ENCODE measurements at places on chromosomes 5 and 9.

GRCh38 chr9:113475992-113476391 lies 12.5 kb downstream of the RGS3 start:
- no peak for DNase-seq

DNA sequence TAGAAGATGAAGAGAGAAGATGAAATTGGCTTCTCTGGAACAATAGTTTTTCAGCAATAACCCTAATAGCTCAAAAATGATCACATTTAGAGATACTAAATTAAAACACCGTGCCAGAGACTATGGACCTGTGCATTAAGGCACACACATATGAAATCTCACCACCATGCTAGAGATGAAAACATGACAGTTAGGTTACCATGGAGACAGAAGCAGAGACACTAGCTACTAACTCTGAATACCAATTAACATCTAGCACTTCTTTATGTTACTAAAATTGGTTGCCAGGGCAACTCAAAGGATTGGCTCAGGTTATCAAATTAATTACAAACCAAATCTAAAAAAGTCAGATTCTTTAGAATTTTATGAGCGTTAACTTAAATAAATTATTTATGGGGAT lies 337.7 kb downstream of the PLK2 start:
- DNase-seq, result no peak

- no peak for DNase-seq
Measured at GRCh38 chr5:61623401-61624069, 291.5 kb downstream of the ZSWIM6 start.

DNA sequence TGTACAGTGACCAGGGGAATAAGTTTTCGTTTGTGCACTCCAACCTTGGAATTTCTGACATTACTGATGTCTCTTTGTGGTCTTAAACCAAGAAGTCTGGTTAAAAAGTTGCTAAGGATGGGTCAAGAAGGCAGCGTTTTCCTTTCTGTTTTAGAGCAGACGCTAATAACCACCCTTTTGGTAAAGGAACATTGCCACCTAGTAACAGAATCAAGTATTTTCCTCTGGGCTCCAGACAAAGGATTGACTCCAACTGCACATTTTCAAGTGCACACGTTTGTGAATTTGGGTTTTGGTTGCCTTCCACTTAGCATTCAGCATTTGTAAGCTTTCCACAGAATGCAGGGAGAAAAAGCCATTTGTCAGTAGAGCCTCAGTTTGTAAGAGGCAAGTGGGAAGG lies 22.2 kb upstream of the CEP78 start:
- DNase-seq, result no peak

- DNase-seq, result no peak
Measured at GRCh38 chr5:153835891-153836515, 202.7 kb downstream of the FAM114A2 start.

- no peak for DNase-seq
Measured at GRCh38 chr5:89055015-89055694, 172.2 kb upstream of the MEF2C start.

DNA sequence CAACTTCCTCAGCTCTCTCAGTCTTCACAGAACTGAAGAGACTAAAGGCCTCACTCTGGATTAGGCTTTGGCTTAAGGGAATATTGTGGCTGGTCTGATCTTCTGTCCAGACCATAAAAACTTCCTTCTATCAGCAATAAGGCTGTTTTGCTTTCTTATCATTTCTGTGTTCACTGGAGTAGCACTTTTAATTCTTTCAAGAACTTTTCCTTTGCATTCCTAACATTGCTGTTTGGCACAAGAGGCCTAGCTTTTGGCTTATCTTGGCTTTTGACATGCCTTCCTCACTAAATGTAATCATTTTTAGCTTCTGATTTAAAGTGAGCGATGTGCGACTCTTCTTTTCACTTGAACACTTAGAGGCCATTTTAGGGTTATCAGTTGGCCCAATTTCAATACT lies 88.7 kb upstream of the ACOT12 start:
- DNase-seq, result no peak

GRCh38 chr5:134594797-134595457 lies 37.7 kb downstream of the SAR1B start:
- no peak for DNase-seq

DNA sequence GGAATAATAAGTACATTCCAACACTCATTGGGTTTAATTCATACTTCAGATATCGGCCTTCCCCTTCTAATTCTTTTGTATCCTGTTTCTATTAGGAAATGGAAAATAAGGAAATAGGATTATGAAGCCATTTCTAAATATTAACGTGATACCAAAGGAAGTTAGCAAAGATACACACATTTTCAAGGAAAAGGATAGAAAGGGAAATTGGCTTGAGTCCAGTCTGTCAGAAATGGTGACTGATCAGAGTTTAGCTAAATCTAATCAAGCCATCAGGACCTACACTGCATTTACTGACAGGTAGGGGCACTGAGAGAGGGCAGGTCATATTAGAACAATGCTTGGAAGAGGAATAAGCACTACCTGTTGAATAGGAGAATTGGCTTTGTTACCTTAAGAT lies 3.1 kb downstream of the TRPM3 start:
- no peak for DNase-seq

DNA sequence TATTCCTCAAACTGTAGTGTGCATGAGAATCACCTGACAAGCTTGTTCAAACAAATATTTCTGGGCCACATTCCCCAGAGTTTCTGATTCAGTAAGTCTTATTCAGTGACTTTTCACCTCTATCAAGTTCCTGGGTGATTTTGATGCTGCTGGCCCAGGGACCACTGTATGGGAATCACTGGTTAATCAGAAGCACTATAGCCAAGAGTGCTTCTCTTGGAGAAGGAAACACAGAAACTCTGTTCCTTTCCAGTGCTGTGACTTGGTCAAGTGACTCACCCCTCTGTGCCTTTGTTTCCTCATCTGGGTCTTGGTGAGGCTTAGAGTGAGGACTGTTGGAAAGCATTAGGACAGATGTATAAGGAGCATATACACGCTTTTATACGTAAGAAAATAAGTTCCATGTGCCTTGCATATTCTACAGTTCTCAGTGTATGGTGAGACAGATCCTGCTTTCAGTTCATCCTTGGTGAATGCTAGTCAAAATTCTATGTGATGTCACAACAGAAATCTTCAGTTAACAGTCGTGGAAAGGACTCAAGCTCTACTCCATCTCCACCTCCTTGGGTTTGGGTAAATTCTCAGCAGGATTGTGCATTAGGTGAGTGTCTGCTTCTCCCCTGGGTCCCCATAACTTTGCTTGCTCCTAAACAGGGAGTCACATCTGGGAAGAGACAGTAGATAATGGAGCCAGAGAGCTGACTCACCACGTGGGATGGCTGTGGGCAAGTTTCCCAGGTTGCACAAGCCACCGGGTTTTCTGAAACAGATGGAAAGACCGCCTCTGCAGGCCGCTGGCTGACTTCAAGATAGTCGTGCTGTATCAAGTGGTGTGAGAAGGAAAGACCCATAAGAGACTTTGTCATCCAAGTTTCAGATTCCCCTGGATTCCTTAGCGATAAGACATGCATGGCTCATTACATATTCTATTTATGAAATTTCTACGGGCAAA lies 117.0 kb downstream of the NXNL2 start:
- DNase-seq, result no peak

- DNase-seq, result no peak
Measured at GRCh38 chr5:155587458-155587857, 573.9 kb downstream of the KIF4B start.

DNA sequence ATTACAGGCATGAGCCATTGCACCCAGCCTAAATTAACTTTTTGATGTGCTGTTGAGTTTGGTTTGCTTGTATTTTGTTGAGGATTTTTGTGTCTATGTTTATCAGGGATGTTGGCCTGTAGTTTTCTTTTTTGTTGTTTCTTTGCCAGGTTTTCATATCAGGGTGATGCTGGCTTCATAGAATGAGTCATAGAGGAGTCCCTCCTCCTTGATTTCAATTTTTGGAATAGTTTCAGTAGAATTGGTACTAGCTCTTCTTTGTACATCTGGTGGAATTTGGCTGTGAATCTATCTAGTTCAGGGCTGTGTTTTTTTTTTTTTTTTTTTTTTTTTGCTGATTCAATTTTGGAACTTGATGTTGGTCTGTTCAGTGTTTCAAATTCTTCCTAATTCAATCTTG lies 1164.3 kb upstream of the DMAC1 start:
- DNase-seq, result no peak

GRCh38 chr5:76111477-76112174 lies 28.4 kb downstream of the SV2C start:
- no peak for DNase-seq

DNA sequence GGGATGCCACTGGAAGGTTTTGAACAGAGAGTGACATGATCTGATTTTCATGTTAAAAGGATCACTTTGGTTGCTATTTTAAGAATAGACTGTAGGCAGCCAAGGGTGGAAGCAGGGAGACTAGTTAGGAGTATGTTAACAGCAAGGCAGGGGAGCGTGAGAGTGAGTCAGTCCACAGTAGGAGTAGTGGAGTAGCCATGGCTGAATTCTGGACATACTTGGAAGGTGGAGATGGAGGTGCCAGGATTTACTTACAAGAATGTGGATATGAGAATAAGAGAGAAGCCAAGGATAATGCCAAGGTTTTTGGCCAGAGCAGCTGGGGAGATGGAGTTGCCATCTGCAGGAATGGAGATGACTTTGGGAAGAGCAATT lies 118.8 kb downstream of the GALNT10 start:
- DNase-seq, result no peak

GRCh38 chr9:14661421-14662059 lies 31.7 kb downstream of the ZDHHC21 start:
- DNase-seq, result no peak

DNA sequence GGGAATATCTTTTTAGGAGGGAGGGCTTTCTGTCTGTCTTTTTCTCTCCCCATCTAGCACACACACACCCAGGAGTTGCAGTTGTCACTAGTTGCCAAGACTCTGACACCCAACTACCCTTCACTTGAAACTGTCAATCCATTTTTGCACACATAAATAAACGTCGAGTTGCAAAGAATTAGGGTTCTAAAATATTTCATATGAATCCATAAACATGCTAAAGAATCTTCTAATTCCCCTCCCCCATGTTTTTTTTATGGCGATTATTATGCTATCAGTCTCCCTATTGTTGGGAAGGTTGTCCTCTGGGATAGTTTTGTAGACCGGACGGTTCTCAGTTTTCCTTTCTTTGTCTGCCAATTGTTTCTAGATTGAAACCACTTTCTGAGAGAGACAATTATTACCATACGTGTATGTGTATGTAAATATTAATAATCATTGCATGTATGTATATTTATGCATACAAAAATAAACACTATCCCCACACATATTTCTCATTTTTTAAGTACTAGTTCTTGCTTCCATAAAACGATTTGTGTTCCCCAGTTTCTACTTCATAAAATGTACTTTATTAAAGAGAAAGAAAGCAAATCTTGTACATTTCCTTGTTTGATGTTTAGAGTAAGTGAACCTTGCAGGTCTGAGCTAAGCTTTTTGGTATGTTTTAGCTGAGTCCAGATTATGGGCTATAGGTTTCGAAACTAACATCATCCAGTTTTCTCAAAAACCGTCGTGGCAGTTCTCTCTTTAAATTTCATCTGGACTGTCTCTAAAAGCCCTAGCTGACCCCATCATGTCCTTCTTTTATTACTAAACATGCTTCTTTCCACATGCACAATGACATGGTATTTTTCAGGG lies 165.0 kb upstream of the MPDZ start:
- no peak for DNase-seq

DNA sequence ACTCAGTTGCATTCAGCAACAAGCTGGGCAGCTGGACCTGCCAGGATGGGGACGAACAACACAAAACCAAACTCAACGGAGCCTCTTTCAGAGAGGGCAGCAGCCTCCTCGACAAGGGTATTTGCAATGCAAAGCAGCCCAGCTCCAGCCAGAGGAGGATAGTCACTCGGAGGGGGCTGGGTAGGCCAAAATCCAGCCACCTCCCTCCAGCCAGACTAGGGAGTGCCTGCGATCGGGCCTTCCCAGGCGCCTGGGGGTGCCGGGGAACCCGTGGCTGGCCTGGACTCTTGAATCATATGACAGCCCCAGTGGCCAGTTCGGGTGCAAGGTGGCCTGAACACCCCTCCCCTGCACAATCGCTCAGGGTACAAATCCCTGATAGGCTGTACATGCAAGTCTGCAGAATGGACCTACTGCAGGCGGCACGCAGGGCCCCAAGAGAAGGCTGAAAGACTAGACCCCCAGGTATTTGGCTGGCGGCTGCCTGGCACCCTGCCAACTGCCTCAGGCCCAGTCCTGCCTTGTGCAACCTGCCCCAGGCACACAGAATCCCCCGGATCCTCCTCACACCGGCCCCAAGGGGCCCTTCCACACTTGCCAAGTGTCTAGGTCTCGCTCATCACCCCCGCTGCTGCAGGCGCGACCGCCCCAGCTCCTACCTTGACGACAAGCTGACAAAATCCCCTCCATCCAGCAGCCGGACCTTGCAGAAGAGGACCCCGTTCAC lies 1.3 kb downstream of the EEIG1 start:
- no peak for DNase-seq

DNA sequence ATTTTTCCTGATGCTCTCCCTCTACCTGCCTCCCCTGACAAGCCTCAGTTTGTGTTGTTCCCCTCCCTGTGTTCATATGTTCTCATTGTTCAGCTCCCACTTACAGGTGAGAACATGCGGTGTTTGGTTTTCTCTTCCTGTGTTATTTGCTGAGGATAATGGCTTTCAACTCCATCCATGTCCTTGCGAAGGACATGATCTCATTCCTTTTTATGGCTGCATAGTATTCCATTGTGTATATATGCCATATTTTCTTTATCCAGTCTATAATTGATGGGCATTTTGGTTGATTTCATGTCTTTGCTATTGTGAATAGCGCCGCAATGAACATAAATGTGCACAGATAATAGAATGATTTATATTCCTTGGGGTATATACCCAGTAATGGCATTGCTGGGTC lies 77.5 kb upstream of the FAM170A start:
- no peak for DNase-seq

DNA sequence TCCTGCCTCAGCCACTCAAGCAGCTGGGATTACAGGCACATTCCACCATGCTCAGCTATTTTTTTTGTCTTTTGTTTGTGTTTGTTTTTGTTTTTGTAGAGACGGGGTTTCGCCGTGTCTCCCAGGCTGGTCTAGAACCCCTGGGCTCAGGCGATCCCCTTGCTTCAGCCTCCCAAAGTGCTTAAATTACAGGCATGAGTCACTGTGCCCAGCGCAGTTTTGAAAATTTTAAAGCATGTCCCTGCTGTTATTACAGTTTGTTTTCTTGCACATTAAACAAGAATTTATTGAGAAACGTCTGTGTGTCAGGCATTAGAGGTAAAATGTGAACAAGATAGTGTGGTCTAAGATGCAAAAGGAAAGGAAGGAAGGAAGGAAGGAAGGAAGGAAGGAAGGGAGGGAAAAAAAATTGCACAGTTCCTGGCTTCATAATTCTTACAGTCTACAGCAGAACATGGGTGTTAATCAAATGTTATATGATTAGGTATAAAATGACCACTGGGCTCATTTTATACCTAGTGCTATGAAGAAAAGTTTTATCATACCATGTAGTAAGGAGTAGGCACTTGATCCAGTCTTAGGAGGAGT lies 205.4 kb downstream of the SNX18 start:
- DNase-seq, result no peak

GRCh38 chr5:125316915-125317535 lies 570.6 kb upstream of the ZNF608 start:
- no peak for DNase-seq
